SK-N-SH treated with all-trans-retinoic acid at 6 μM for 48 hours (cell line): ENCODE measurements at places on chromosomes 3 and 15.
A peak's percentile ranks its signal among the peaks of the same experiment; 100 is the strongest.

DNA sequence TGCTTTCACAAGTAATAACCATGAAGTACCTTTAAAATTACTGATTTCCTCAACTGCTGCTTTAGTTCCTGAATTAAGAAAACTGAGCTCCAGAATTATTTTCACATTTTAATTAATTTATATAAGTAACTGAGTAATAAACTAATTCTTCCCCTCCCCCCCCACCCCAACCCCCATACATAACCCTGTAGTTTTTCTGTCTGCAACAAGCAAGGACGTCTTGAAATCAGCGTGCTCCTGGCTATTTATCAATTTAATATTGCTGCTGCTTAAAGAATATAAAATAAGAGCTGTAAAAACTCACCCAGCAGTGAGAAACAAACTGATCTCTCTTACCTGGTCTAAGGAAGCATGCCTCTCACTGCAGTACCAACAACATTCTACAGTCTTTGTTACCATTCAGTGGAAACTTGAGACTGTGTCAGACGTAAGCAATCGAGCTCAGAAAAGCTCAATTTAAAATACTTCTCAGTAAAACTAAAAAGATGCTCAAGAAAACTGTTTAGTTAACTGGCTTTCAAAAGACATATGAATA, 121.0 kb downstream of the TFDP2 start:
- ATAC-seq, result peak; percentile 96

DNA sequence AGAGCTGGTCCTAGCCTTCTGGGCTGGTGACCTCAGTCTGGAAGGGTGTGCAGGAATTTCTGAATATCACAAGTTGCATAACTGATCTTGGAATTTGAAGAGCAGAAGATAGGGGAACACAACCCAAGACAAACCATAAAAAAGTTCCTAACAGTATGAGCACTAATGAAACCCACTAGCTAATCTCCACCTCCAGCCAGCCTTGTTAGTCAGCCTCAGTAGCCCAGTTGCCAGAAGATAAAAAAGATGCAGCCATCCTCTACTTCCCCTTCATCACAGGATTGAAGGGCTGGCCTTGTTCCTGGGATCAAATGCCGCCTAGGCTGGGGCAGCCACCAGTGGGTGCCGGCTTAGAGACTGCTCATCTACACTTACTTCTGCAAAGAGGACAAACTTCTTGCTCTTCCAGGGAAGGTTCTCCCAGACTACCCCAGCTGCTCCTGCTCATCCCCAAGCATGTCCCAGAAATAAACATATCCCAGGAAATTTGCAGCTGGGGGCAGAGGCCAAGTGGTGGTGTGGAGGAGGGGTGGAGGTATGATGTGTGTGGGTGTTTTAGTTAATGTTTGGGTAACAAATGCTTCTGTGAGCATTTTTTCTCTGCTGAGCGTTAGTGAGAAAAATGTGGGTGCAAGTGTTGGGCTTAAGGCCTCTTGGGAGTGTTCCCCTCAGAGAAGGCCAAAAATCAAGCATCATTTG, 9.2 kb upstream of the ITGA11 start:
- ATAC-seq, result no peak

DNA sequence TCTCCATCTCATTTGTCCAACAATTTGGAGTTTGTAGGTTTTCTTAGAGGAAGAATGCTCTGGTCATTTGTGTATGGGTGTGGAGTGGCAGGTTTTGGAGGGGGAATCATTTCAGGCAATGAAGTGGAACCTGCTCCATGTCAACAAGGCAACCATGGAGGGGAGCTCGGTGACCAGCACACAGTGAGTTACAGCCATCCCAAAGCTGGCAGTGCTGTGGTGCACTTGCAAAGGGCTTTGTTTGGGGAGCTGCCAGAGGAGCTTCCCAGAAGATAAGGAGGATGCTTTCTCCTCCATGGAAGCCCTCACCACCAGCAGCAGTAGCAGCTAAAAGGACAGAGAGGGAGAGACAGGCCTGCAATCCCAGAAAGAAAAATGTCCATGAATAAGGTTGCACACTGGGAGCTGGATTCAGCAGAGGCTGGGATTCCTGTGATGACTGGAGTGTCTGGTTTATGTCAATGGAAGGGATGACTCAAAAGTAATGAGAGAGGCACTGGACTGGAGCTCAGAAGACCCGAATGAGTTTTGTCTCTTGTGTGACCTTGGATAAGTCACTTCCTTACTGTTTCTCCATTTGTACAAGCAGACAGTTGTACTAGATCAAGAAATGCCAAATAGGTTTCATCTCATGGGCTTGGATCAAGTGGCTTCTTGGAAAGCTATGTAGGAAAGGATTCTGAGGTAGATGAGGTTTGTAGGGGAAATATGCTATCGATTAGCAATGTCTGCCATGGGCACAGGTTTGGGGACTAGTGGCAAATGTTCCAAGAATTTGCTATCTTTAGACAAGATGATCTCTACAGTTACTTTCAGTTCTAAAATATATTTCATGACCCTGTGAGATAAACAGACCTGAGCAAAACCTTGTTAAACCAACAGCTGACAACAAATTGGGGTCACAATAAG, 27.2 kb upstream of the UBE2Q2 start:
- peak; percentile 58; the same call in 2 of the 3 replicates for ATAC-seq

DNA sequence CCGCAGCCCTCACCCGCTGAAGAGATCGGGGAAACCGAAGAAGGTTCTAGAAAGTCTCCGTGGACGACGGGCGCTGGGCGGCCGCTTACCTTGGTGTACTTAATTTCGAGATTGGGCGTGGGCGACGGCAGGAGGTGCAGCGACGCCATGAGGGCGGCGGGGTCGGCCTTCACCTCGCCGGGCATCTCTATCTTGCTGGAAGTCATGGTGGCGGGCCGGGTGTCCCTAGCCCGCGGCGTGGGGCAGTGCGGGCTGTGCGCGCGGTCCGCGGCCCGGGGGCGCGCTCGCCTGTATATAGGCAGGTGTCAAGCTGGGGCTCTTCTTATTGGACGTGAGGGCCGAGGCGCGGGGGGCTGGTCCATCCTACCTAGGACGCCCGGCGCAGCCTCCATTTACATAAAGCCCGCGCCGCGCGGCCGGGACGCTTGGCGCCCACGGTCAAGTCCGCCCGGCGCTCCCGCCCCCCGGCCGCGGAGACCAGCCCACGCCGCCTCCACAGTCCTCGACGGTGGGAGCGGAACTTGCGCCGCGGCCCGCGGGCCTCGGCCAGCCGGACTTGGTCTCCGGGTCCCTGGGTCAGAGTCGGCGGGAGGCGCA, at the start of gene ALDH1A2:
TSS of gene ALDH1A2 (minus strand) at position 267 of the 597 bp plus-strand sequence. CDS start at position 206, 61 bp downstream.
- ATAC-seq, result no peak; the same call in 2 of the 3 replicates

GRCh38 chr15:38010395-38010794, 76.0 kb downstream of the TMCO5A start:
- no peak for ATAC-seq

DNA sequence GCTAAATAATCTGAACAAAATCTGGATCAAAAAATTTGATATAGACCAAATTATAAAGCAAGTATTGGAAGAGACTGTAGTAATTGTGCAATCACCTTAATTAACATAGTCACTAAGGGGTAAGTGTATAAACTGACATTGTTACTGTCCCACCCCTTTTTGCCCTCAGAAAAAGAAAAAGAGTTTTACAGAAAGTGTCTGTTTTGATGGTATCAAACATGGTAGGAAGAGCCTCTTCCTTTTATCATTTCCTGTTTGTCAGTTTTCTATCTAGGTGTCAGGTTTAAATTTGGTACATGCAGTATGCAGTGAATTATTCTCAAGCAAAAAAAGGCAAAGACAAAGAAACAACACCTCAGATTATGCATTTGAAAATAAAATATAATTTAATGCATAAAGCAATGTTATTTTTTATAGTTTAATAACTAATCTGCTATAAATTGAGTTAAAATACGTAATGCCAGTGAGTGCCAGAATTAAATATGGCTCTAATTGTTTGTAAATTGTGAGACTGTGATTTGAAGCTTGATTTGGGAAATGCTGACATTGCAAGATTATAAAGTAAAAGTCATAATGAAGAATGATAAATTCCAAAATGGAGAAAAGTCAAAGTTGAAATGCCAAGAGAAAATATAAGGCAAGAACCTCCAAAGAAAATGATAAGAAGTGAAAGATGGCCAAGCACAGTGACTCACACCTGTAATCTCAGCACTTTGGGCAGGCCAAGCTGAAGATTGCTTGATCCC, 30.3 kb upstream of the CMC1 start:
- no peak for ATAC-seq

DNA sequence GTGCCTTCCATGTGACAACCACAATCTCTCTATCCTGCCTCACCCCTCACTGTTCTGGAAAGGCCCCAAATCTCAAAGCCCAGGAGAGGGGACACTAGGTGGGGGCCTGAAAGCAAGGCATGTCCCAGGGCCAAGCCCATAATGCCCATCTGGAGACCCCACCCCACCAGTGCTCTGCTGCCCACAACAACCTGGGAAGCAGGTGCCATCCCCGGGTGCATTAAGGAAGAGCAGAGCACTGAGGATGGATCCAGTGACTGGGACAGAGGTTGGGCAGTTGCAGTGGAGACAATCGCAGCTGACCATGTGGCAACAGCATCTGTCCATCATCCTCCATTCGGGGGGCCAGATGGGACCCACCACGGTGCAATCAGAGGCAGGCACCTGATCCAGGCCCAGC, 106.2 kb upstream of the PRR20G start:
- no peak for ATAC-seq

DNA sequence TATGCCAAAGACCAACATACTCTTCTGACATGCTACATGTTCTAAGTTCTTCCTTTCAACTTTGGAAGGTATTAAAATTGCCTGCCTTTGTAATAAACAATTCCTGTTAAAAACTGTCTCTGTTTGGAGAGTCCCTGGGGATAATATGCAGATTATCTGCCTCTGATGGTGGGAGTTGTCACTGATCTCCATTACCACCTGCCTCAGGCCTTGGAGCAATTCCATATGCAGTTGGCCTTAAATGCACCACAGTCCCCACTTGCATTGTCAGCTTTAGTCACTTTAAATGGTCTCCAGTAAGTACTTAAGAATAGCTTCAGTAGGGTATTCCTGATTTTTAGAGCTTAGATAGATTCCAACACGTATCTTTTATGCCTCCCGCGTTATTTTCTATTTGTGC, 121.1 kb upstream of the GOLIM4 start:
- no peak for ATAC-seq

DNA sequence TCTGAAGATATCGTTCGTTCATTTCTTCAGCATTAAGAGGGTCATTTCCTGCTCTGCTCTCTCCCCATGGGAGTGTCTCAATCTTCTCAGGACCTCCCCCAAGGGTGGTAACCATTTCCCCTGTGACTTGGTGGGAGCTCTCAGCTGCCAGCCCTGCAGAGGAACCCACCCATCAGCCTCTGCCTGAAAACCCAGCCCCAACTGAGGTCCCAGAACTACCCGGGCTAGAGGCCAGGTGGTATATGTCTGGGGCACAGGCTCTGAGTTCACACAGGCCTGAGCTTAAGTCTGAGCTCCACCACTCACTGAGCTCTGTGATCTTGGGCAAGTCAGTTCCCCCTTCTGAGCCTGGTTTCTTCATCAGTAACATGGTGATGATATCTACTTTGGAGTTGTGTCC, 10.0 kb upstream of the ATP2B2 start:
- no peak for ATAC-seq

GRCh38 chr15:37246065-37246464, 145.7 kb upstream of the MEIS2 start:
- ATAC-seq, result no peak

DNA sequence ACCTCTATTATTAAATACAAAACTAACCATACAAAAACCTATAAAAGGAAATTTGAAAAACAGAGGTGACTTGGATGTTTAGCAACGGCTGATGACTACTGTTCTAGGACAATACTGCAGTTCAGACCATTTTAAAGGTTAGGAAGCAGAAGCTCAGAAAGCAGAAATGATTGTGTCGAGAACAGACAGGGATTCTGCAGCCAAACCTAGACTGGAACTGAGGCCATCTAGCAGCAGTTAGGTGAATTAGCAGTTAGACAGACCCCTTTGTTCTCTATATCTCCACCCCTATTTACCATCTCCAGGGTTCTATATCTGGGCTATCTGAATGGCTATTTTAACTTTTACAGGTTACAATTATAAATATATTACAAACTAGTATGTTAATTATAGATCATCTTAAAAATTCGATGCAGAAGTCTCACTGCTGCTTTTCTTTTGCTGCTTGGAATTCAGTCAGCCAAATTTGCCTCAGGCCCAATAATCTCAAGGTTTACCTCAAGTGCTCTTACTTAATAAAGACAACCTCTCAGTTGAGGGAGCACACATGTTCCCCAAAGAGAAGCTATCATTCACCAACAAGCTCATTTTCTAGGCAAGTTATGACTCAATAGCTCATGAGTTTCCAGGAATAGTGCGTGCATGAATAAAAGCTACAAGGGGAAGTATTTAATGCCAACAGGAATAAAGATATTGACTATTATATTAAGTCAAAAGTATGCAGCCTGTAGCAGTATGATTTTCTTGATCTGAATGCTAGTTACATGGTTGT, 9.3 kb upstream of the IL1RAP start:
- peak; percentile 73 for ATAC-seq

- no peak for ATAC-seq
Observed at GRCh38 chr3:8152821-8153418, 348.7 kb upstream of the LMCD1 start.

GRCh38 chr3:151319628-151320027, 3.0 kb upstream of the GPR87 start:
- ATAC-seq, result peak; percentile 70

DNA sequence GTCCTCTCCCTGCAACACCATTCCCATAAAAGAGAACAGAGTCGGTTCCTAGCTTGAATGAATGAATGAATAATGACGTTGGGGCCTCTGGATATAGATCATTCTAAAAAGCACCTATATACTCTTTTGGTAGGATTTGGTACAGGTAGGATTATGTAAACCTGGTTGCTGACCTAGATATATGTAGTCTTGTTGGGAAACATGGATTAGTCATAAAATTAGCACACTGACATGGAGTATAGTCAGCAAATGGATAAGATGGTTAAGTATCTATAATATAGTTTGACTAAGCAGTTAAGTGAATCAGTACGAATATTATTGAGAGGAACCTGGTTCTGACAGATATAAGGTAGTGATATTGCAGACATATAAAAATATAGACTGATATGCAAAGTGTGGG, 142.5 kb downstream of the FILIP1L start:
- ATAC-seq, result no peak

DNA sequence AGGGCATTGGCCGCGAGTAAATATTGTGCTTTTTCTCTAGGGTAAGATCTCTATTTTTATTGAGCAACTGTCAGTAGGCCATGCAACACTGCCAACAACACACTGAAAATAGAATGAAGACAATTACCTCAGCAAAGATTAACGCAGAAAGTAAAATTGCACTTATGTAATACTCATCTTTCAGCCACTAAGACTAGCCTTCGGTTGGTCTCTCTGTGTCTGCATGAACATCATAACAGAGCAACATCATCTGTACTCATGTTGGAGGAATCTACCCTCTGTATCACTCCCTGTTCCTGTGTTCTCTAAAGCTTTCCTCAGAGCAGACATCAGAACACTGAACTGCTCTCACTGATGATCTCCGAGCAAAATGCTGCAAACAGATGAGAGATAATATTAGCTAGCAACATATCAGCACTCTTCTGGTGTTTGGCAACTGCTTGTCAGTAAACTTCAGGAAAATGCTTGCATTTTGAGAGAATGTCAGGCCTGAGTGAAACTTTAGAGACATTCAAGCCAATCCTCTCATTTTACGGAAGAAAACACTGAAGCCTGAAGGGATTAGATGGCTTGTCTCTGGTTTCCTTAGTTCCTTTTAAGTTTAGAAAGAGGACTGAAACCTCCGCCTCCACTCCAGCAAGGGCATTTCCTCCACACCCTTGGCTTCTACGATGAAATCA, 8.4 kb upstream of the LRRC3B start:
- no peak for ATAC-seq

GRCh38 chr15:99331381-99331780, 80.1 kb downstream of the LRRC28 start:
- ATAC-seq, result no peak

- ATAC-seq, result no peak
Observed at GRCh38 chr3:54361746-54362283, 239.5 kb downstream of the CACNA2D3 start.

- no peak for ATAC-seq
Observed at GRCh38 chr3:194885766-194886165, 200.1 kb downstream of the FAM43A start.
